ENCODE measurements at places on chromosomes 4 and X. TPM values are rescaled to one million over a fixed set of nuclear protein-coding genes. Genes with fewer than 3 reads are reported as not detected.

DNA sequence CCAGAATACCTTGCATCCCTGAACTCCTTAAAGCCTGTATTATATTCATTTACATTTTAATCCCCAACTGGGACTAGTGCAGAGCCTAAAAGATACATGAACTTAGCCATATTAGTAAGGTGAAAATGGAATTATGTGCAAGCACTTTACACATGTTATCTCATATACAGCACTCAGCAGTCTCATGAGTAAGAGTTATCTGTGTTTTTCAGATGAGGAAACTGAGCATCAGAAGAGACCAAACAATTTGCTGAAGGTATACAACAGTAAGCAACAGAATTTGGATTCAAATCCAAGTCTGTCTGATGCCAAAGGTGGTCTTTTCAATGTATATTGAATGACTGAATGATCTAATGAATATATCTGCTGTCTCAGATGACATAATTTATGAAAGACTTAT is 12.3 kb downstream of the ATP7A start:
- no peak for DNase-seq
- H3K4me1 ChIP-seq: no peaks in the 10 kb centered on the region
- no peak overlapping the region for H3K27ac ChIP-seq
- H3K4me3 ChIP-seq: no peak overlapping the region

KCNIP4 gene
- not detected for total RNA-seq

- no peaks in the 10 kb centered on the region for H3K4me1 ChIP-seq
- no peak overlapping the region for H3K27ac ChIP-seq
- H3K36me3 ChIP-seq: no peaks in the 10 kb centered on the region
- H3K4me3 ChIP-seq: no peak overlapping the region
- no peaks in the 10 kb centered on the region for H3K27me3 ChIP-seq
- DNase-seq: no peak
Observed at GRCh38 chr4:109216085-109216696, 86.3 kb downstream of the COL25A1 start.

GRCh38 chr4:181821039-181822004 is 421.9 kb upstream of the TENM3 start:
- H3K27ac ChIP-seq: no peak overlapping the region
- no peaks in the 10 kb centered on the region for H3K4me1 ChIP-seq
- H3K4me3 ChIP-seq: no peak overlapping the region
- DNase-seq: no peak
- H3K36me3 ChIP-seq: no peaks in the 10 kb centered on the region
- peaks cover 7% of the 10 kb centered on the region for H3K27me3 ChIP-seq

DNA sequence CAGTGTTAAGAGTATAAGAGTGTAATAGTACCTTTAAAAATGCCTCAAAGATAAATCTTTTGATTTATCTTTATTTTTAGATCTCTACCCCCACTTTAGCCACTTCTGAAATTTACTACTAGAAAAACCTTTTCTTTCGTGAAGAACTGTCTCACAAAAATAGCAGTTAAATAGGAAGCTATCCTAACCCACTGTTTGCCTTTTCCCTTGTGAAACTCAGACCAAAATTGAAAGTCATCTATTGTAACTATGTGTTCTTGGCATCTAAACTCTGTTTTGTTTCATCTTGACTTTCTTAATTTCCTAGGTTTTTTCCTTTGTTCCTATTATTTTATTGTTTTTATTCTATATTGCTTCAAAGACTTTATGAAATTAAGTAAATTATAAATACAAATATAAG is 7.8 kb upstream of the TMEM144 start:
- no peak for DNase-seq
- no peak overlapping the region for H3K4me3 ChIP-seq
- peaks cover 56% of the 10 kb centered on the region for H3K36me3 ChIP-seq

DNA sequence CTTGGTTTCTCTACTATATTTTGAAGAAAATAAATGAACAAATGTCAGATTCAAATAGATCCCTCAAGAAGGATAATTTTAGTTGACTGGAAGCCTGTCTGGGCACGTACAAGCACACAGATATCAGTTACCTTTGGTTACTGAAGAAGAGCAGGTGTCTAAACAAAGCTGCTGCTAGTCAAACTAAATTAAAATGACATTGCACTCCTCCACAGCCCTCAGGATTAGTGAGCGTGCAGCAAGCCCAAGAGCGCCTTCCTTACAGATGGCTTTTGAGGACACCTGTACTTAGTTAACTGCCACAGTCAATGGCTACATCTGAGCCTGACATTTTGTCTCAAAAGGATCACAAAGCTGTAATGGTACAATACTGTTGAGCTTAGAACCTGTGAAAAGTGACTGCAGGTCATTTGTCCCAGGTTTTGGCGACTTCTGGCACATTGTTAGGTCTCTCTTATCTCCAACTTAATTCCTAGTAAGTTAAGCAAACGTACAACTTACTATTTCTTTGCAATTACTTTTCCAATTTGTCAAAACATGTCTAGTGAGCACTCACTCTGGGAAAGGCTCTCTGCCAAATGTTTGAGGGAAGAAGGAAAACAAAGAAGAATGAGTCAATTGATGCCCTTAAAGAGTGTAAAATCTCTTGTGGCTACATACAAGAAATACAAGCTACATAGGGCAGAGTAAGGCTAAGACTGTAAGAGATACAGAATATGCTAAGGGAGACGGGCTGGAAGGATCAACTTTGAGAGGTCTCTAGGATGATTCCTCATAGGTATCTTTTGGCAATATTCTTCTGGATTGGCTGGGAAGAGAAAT is 25.6 kb upstream of the DAPP1 start:
- H3K27me3 ChIP-seq: no peaks in the 10 kb centered on the region
- no peaks in the 10 kb centered on the region for H3K4me1 ChIP-seq
- DNase-seq: no peak
- no peak overlapping the region for H3K4me3 ChIP-seq
- no peak overlapping the region for H3K27ac ChIP-seq
- no peaks in the 10 kb centered on the region for H3K36me3 ChIP-seq

DNA sequence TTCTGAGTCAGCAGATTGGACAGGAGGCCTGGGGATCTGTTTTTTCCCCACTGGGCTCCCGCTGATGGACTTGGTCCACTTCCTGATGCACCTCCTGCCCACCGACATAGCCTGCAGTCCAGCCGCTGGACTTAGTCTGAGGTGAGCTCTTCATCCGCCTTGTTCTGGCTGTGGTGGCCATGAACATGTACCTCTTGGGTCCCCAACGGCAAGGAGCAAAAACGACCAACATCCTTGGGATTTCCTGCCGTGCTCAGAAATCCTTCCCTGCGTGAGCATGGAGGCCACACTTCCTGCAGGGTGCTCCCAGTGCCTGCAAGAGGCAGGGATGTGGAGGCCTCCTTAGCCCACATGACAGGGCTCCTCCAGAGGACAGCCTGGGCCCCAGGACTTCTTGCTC is 76.8 kb downstream of the CRMP1 start:
- no peak overlapping the region for H3K4me3 ChIP-seq
- no peaks in the 10 kb centered on the region for H3K27me3 ChIP-seq
- H3K27ac ChIP-seq: no peak overlapping the region
- H3K4me1 ChIP-seq: no peaks in the 10 kb centered on the region

GRCh38 chrX:55028040-55028439 is 2.7 kb downstream of the ALAS2 start:
- no peaks in the 10 kb centered on the region for H3K4me1 ChIP-seq
- H3K36me3 ChIP-seq: no peaks in the 10 kb centered on the region
- DNase-seq: no peak
- H3K27ac ChIP-seq: no peak overlapping the region
- H3K27me3 ChIP-seq: no peaks in the 10 kb centered on the region

DNA sequence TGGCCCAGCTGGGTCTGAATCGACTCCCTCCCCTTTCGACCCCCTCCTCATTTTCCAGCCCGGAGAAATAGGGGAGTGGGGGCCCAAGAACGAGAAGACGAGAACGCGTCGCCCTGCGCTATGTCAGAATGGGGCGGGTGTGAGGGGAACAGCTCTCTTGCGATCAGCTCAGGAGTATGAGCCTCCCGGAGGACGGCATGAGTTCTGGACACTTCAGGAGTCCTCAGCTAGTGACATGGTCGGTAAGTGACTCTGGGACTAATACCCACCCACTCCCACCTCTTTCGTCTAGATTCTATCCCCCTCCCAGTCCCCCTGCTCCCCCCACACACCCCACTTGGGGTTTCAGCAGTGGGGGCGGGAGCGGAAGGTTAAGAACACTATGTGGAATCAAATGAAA is 944 bp downstream of the KLF8 start:
- no peaks in the 10 kb centered on the region for H3K36me3 ChIP-seq
- H3K4me3 ChIP-seq: peak overlapping the region; percentile 45
- peaks cover 6% of the 10 kb centered on the region for H3K4me1 ChIP-seq
- no peaks in the 10 kb centered on the region for H3K27me3 ChIP-seq
- peak overlapping the region; percentile 58 for H3K27ac ChIP-seq
- no peak for DNase-seq

GRCh38 chr4:67700116-67700737 is 728 bp downstream of the UBA6 start:
- H3K4me1 ChIP-seq: peaks cover 8% of the 10 kb centered on the region
- peaks cover 5% of the 10 kb centered on the region for H3K36me3 ChIP-seq
- H3K27me3 ChIP-seq: no peaks in the 10 kb centered on the region
- peak overlapping the region; percentile 90 for H3K27ac ChIP-seq
- peak overlapping the region; percentile 73 for H3K4me3 ChIP-seq

DNA sequence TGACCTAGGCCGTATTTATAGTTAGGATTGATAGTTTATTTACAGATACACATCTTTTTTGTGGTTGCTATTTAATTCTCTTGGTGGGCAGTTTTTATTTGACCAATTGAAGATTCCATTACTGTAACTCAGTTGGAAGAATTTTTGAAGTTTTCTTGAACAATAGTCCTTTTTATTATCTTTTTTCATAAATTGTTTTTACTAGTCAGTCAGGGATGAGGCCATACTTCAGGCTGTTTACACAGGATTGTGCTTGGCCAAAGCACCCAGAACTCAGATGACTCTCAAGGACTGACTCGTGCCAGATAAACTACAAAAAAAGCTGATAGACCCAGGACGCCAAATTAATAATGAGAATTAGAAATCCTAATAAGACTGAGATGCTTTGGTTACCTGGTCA is 7.0 kb downstream of the HERC3 start:
- peaks cover 42% of the 10 kb centered on the region for H3K4me1 ChIP-seq
- H3K27me3 ChIP-seq: no peaks in the 10 kb centered on the region
- no peak overlapping the region for H3K4me3 ChIP-seq

DNA sequence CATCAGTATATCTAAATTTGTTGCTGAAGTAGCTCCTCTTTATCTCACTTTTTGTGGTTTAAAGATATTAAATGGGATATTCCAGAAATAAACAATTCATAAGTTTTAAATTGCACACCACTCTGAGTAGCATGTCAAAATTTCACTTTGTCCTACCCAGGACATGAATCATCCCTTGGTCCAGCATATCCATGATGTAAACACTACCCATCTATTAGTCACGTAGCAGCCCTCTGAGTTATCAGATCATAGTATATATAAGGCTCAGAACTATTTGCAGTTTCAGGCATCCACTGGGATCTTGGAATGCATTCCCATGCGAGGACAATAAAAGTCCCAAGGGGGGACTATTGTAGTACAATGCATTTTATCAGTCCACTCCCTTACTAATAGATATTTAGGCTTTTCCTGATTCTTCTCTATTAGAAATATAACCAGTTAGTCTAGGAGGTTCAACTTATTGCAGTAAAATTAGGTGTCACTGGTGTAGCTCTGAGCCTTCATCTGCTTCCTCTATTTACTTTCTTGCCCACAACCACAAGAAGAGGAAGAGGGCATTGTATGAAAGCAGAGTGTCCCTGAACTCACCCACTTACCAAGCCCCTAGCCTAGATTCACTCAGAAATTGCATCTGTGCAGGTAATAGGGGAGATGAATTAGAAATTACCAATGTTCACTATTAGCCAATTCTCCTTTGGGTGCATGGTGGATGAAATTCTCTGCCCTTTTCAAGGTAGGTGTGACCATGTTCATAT is 409.8 kb upstream of the GALNT7 start:
- no peak for DNase-seq
- H3K4me1 ChIP-seq: no peaks in the 10 kb centered on the region
- H3K27me3 ChIP-seq: no peaks in the 10 kb centered on the region
- H3K4me3 ChIP-seq: no peak overlapping the region
- H3K36me3 ChIP-seq: no peaks in the 10 kb centered on the region

GRCh38 chr4:113977526-113977855 is 2.0 kb downstream of the ARSJ start:
- H3K27ac ChIP-seq: no peak overlapping the region
- peak overlapping the region; percentile 53 for H3K4me3 ChIP-seq
- no peaks in the 10 kb centered on the region for H3K36me3 ChIP-seq
- DNase-seq: no peak

TSPAN5 gene
- 5.7 TPM for total RNA-seq

P2RY4 gene
- not detected for total RNA-seq

MTMR8 gene
- 0.72 TPM for total RNA-seq

- H3K27me3 ChIP-seq: no peaks in the 10 kb centered on the region
- no peaks in the 10 kb centered on the region for H3K36me3 ChIP-seq
- H3K4me1 ChIP-seq: no peaks in the 10 kb centered on the region
- H3K27ac ChIP-seq: no peak overlapping the region
- no peak for DNase-seq
- no peak overlapping the region for H3K4me3 ChIP-seq
Observed at GRCh38 chrX:98357146-98357545, 1473.4 kb downstream of the RPA4 start.

DNA sequence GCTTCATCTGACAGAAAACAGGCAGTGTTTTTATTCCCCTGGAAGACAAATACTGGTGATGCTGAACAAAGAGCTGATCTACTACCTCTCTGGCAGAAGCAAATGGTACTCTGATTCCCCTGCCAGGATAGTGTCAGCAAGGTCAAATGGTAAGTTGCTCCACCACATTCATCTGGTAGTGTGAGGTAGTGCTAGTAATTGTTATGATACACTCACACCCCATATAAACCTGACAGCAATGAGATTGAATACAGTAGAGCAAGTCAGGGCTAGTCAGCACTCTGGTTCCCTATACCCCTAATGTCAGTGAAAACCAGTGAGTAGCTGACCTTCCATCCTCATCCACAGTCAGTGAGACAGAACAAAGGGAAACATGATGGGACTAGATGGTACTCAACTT is 3.4 kb upstream of the SPIN4 start:
- peaks cover 6% of the 10 kb centered on the region for H3K4me1 ChIP-seq
- H3K27ac ChIP-seq: no peak overlapping the region
- no peak overlapping the region for H3K4me3 ChIP-seq

CFAP99 gene
- total RNA-seq: not detected

LEF1 gene
- total RNA-seq: 1.0 TPM

TCP11X2 gene
- not detected for total RNA-seq

GRCh38 chr4:88062843-88063242 is 55.4 kb downstream of the PKD2 start:
- H3K27ac ChIP-seq: no peak overlapping the region
- no peaks in the 10 kb centered on the region for H3K36me3 ChIP-seq
- DNase-seq: no peak
- no peaks in the 10 kb centered on the region for H3K4me1 ChIP-seq
- H3K27me3 ChIP-seq: no peaks in the 10 kb centered on the region

- no peaks in the 10 kb centered on the region for H3K4me1 ChIP-seq
- DNase-seq: no peak
- peaks cover 5% of the 10 kb centered on the region for H3K36me3 ChIP-seq
- no peaks in the 10 kb centered on the region for H3K27me3 ChIP-seq
Observed at GRCh38 chrX:153450949-153451277, 5.1 kb upstream of the TREX2 start.

APLN gene
- total RNA-seq: 12.8 TPM

All from heart right ventricle (tissue), 16 donors.